NCI-H1417 treated with DMSO at 0.1 percent for 48 hours (cell line): ENCODE measurements at places on chromosomes 5 and 9.

GRCh38 chr9:13382595-13382994 is 103.1 kb upstream of the MPDZ start:
- DNase-seq, result no peak

- no peak for DNase-seq
These were observed 511.2 kb downstream of the SEMA5A start for GRCh38 chr5:9034649-9035048.

- no peak for DNase-seq
These were observed 224.6 kb downstream of the TLE4 start for GRCh38 chr9:79796411-79796810.

DNA sequence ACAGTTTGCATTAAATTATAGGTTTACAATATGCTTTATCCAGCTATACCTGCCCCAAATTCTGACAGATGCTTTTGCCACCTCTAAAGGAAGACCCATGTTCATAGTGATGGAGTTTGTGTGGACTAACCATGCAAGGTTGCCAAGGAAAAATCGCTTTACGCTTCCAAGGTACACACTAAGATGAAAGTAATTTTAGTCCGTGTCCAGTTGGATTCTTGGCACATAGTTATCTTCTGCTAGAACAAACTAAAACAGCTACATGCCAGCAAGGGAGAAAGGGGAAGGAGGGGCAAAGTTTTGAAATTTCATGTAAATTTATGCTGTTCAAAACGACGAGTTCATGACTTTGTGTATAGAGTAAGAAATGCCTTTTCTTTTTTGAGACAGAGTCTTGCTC is 41.0 kb downstream of the FXN start:
- no peak for DNase-seq

- DNase-seq, result no peak
These were observed 56.7 kb downstream of the ARHGAP26 start for GRCh38 chr5:142826741-142827492.

DNA sequence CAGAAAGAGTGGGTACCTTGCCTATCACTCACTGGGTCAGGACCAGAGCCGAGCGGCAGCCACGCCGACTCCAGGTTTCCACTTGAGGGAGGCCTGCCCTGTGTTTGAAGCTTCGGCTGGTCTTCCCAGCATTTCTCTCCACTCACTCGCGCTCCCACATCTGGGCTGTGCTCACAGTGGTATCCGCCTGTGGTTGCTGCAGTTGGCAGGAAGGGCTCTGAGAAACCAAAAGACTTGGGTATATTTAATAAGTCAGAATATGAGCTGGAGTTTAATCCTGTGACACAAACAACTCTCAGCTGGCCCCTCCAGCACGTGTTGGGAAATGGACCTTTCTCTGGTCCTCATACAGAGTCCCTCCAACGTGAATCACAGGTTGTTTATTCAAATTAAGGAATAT is 70.9 kb downstream of the SPRY4 start:
- no peak for DNase-seq

DNA sequence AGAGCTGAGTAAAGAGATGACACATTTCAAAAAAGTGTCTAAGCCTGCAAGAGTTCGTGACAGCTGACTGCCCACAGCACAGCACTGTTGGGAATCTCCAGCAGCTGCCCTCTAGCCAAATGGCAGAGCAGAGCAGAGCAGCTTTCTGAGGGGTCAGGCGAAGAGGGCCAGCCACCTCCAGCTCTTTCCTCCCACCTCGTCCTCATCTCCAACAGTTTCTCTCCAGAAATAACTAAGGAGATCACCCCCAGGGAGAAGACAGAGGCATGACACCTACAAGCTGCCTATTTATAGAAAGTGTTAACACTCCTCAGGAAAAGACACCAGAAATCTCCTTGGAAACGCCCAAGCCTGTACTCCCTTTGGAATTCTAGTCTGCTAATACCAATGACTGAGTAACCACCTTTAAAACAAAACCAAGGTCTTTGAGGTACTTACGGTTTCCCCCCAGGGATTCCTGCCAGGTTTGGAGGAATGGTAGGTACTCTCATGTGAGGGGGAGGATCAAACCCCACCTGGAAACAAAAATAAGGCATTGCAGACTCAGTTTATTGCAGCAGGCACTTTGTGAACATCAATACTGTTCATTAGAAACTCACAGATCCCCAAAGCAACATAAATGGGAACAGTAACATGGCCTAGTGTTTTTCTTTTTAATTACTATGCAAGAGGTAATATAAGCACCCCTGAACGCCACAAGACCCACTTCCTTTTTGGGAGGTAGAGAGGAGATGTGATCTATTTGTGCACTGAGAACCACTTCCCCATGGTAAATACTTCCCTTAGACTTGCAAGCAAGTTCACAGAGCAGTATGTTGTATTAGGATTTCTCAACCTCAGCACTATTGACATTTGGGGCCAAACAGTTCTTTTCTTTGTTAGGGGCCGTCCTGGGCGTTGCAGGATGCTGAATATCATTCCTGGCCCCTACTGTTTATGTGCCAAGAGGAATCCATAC is 79.3 kb downstream of the TLE1 start:
- DNase-seq, result no peak
